ENCODE measurements at places on chromosomes 5 and 9.

GRCh38 chr5:180769821-180770220, 30.0 kb upstream of the OR2Y1 start:
- no peak for DNase-seq

- DNase-seq, result no peak
Measured at GRCh38 chr5:130189961-130190360, 285.7 kb downstream of the CHSY3 start.

- no peak for DNase-seq
Measured at GRCh38 chr5:93557021-93557604, 23.9 kb downstream of the NR2F1-AS1 start.

DNA sequence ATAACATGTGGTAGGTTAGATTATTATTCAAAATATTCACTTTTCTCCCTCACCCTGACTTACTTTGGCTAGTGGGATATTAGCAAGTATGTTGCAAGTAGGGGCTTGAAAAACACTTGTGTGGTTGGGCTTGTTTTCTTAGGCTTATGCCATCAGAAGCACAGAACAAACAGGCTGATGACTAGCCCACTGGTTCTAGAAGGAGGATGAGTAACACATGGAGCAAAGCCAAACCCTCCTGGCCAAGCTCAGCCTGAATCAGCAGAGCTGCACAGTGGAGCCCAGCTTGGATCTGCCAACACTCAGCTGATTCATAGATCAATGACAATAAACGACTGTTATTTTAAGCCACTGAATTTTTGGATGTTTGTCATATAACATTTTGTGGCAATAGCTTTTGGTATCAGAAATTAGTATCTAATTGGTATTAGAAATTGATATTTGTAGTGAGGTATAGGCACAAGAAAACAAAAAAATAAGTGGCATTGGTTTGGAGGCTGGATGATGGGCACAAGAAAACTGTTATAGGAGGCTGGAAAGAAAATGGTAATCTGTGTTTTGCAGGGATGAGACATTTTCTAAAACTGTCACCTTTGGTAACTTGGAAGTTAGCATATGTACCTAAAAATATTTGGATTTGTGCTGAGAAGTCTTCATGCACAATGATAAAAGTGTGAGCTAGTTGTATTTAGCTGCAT, 46.1 kb upstream of the ZBED3 start:
- peak; percentile 49 for DNase-seq

DNA sequence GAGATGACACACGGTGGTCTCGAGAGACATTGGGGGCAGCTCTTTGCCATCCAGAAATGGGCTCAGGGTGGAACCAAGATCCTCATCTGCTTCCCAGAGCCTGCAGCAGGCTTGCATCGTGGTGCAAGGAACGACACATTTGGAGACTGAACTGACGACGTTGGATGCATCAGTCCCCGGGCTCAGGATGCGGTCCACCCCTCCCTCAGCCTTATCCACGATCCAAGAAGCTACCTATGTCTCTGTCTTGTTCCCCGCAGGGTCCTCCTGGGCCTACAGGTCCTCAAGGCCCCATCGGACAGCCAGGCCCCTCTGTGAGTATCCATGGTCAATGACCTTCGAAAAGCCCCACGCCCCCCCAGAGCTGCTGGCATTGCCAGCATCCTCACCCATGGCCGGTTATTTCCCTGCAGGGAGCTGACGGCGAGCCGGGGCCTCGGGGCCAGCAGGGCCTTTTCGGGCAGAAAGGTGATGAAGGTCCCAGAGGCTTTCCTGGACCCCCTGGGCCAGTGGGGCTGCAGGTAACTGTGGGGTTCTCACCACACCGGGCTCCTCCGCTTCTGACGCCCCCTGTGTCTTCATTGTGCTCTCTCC, 69.4 kb upstream of the FCN2 start:
- no peak for DNase-seq

DNA sequence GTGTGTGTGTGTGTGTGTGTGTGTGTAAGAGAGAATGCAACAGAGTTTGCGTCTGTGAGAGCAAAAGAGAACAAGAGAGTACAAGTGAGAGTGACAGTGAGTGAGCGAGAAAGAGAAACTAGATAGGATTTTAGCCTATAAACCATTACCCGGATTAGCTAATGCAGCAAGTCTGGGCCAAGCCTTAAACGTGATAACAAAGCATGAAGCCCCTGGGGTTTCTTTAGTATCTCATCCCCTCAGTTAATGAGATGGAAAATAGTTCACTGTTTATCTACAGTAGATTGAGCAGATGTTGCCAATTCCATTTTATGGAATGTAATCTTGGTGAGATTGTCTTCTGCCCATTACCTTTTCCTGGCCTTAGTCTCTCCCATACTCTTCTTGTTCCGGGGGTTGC, 114.5 kb downstream of the MAT2B start:
- no peak for DNase-seq

DNA sequence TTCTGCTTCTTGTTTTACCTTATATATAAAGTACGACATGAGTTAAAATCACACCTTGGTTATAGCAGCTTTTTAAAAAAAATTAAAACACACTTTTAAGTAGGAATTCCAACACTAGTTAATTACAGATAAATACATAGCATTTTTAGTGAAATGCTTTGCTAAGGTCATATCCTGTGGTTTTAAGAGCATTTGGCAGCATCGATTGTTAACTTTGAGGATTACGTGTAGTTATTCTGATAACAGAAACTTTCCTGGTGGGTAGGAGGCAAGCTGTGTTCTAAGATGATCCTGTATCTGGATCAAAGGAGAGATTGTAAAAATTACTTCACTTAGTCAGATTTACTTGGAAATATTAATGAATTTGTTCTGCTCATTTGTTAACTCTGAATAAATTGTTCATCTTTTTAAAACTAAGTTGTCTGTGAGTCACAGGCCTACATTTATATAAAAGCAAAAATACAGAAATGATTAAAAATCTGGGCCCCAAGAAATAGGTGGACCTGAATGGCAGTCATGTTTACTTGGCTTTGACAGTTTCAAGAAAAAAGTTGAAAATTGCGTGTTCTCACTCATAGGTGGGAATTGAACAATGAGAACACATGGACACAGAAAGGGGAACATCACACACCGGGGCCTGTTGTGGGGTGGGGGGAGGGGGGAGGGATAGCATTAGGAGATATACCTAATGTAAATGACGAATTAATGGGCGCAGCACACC, 58.3 kb downstream of the TRIO start:
- DNase-seq, result no peak

DNA sequence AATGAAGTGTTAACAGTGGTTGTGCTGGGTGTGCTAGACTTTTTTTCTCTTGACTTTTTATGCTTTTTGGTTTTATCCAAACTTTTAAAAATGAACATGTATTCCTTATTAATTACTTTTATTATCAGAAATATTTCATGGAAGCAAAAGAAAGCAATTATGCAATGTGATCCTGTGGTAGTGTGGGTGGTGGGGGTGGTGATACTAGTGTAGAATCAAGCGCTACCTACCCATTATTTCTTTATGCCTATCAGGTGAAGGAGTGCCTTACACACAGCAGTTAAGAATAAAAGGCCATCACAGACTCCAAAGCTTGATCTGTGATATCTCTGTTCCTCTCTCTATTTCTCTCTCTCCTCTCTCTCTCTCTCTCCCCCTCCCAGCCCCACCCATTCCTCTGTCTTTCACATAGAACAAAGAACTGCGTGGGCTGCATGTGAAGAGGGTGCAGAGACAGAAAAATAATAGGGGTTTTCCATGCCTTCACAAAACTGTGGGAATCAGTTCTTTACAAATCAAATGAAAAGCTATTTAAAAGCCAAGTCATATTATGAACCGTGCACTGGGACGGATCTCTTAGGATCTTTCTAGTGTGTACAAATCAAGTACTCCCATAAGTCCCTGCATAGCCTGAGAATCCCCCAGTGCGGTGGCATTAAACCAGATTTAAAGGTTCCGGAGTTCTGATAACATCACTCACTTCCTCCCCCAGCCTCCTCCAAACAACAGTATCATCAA, 351.2 kb downstream of the RAB3C start:
- no peak for DNase-seq

DNA sequence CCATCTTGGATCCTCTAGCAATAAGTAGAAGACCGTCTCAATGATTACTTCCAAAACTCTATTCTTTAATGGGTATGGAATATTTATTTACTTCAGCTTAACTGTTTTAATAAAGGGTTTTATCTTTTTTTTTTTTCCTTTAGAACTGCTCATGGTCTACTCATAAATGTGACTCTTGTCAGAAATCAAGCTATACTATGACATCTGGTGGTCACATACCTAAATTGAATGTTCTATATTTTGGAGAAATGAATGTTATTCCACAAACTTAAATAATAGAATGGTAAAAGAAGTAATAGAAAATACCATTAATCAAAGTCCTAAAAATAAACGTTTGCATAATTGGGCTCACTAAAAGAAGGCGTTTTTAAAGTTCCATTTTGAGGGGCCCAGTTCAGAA, 131.2 kb upstream of the PLCXD3 start:
- no peak for DNase-seq

DNA sequence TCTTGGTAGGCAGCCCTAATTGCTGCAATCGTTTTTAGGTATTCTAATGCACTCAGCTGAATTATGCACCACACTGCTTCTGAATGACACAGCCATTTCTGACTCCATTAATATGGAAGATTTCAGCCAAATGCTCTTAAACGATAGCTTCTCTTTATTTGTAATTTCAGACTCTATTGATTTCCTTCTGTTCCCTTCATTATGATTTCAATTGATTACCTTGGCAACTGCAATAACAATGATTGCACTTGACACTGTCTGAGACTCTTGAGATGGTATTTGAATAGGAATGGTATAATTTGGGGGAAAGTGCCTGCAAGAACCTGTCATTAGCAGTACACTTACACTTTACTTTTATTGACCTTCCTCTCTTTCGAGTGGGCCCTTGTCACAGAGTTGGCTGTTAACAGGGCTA, 296.1 kb upstream of the DMAC1 start:
- DNase-seq, result no peak

DNA sequence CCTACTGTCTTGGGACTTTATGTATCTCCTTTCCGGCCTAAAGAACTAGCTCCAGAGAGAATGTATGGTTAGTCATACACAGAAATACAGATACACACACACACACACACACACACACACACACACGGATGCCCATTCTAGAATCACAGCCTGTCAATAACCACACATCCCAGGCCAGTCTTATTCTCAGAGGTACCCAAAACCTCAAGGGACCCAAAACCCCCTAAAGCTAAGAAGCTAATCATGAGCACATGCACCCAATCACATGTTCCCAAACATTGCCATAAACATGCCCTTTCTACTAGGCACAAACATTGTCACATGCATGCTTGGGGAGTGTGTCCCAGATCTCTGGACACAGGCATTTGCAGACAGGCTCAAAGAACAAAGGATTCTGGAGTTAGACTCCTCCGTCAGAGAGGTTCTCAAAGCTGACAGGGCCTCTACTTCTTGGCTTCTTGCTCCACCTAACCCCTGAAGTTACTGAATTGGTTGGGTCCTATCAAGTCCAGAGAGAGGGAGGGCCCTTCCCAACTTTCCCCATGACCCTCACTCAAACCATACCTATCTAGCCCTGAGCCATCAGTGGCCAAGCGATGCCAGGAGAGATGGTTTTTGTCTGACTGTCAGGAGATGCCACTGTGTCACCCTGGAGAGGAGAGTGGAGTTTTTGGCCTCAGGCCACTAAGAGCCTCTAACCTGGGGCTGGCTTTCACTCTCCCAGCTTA, 78.7 kb downstream of the NRG2 start:
- DNase-seq, result no peak

GRCh38 chr5:181036816-181037364, 3.2 kb upstream of the BTNL9 start:
- DNase-seq, result no peak

DNA sequence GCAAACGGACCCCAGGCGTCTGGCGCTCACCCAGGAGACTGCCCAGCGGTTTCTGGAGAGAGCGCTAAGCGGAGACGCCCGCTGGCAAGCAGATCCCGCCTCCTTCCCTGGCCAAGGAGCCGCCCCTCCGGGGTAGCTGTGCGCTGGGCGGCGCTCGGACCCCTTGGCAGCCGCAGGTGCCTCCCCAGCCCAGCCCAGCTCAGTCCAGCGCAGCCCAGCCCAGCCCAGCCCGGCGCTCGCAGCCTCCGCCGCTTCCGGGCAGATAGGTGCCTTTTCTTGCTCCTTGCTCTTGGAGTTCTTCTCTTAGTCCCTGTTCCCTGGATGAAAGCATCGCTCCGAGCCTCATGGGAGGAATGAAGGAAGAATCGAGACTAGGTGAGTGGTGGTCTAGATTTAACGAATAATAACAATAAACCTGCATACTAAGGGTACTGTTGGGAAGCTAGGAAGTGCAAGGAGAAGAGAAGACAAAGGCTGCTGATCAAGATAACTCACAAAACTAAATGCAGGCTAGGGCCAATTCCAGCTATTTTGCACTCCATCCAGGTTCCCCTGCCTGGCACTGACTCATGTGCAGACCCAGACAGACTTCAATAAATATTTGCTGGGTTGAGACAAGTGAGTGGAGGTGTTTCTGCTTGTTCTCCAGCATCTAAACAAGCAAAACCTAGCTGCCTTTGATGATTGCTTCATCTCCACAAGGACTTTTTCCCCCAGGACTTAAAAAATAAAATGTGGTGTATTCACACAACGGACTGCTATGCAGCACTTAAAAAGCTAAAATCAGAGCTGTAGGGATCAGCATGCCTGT, at the start of gene STK32A:
STK32A (plus strand) TSS at position 202 of the 811 bp plus-strand sequence. CDS start 4,609 bp downstream, outside the sequence.
- peak; percentile 68 for DNase-seq

DNA sequence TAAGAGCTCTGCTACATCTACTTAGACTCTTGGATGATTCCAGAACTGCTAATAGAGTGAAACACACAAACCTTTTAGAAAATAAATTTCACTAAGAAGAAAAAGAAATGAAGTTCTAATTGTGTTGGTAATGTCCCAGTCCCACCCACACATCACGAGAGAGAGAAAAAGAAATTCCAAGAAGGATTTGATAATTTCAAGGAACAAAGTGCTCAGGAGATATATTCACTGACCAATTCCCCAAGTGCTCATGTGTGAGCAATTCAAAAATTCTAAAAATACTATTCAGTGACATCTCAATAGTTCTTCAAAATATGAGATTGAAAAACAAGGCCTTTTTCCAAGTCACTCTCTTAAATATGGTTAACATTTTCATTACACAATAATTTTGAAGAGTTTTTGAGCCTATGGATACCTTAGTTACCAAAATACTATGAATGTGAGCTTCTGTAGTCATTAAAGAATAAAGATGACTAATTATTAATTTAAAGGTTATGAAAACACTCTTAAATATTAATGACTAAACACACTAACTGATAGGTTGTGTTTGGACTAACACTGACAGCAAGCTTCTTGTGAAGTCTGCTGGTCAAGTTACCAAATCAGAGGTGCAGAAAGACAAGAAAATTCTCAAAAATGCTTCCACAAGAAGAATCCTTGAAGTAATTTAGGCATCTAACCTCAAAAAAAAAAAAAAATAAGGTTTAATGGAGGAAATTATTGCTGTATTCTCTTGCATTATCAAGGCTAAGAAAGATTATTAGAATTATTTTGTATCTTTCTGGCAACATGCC, 245.3 kb downstream of the PDE4D start:
- no peak for DNase-seq

- peak; percentile 50 for DNase-seq
Measured at GRCh38 chr9:93072383-93072795, 13.9 kb downstream of the SUSD3 start.

- no peak for DNase-seq
Measured at GRCh38 chr5:163941079-163941478, 435.7 kb downstream of the MAT2B start.

GRCh38 chr9:127503379-127503921, 52.1 kb downstream of the LRSAM1 start:
- no peak for DNase-seq

- no peak for DNase-seq
Measured at GRCh38 chr5:126911986-126912385, 118.4 kb downstream of the MARCHF3 start.

- DNase-seq, result no peak
Measured at GRCh38 chr5:171444582-171444981, 25.1 kb downstream of the FGF18 start.

Measured in left ventricle myocardium superior (tissue), 1 donor.